Transverse colon (tissue), 4 donors: ENCODE measurements at places on chromosomes 4 and X.

DNA sequence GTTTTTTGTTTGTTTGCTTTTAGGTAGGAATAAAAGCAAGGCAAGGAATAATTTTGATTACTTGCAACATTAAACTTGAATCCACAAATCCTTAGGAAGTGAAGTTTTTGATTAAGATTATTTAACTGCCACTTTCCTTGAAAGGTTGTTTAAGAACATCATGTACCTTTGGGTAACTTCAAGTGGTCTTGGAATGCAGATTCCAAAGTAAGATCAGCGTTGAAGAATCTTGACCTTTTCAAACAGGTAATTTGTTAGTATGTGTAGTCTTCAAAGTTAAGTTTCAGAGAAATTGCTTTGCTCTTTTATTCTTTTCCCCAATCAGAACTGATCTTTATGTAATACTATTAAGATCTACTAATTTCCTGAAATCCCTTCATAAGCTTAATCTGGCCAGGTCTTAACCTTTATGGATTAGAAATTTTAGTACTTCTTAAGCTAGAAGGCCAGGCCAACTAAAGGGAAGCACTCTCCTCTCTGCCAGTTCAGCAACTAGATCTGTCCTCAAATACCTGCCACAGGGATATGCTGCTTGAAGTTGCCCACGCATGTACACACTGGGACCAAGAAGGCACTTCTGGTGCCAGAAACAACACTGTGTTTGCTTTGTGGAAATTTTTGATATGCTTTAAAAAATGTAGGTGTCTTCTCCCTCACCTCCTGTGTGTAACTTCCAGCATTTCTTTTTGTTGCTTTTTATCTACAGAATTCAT lies 7.4 kb downstream of the NPNT start:
- DNase-seq = no peak

- DNase-seq = no peak
Observed at GRCh38 chr4:187258651-187259401, 535.2 kb upstream of the FAT1 start.

DNA sequence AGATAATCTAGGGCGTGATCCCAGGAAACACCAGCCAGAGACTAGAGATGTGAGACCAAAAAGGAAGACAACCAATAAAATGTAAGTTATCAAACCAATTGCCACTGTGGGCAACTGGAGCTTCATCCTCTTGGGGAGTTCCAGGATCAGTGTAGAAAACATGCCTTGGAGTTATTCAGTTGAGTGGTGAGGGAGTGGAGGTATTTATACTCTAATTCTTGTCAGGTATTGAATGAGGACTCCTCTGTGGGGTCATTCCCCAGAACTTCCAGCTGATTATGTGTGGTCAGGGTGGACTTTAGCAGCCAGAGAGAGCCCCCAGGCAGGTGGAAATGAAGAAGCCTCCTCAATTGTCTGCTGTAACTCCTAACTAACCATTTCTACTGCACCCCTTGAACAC lies 144.0 kb upstream of the PRPS2 start:
- DNase-seq = no peak

DNA sequence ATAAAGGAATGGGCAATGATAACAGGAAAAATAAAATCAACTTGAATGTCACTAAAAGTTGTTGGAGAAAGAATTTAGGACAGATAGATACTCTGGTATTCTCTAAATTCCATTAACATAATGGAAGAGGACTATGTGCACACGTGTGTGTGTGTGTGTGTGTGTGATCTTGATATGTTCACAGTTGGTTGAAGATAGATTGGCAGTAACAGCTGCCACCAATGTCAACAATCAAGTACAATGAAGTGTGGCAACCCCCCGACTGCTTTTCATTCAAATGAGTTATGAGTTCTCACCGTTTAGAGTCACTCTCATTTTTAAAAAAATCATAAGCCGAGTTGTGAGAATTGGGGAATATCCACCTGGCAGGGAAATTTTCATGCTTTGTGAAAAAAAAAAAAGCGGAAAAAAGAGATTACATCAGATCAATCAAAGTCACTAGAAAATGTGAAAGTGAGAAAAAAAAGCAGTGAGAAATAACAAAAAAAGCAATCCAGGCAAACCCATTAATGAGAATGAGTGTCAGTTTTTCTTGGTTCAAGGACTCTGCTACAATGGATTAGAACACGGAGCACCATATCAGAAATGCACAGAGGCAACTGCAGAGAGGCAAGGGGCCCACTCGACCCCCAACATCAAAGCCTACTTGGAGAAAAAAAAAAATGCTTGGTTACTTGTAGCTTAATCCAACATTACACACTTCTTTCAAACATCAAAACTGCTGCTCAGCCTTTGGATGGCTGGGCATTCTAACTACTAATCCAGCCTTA lies 414.9 kb upstream of the PITX2 start:
- no peak for DNase-seq

DNA sequence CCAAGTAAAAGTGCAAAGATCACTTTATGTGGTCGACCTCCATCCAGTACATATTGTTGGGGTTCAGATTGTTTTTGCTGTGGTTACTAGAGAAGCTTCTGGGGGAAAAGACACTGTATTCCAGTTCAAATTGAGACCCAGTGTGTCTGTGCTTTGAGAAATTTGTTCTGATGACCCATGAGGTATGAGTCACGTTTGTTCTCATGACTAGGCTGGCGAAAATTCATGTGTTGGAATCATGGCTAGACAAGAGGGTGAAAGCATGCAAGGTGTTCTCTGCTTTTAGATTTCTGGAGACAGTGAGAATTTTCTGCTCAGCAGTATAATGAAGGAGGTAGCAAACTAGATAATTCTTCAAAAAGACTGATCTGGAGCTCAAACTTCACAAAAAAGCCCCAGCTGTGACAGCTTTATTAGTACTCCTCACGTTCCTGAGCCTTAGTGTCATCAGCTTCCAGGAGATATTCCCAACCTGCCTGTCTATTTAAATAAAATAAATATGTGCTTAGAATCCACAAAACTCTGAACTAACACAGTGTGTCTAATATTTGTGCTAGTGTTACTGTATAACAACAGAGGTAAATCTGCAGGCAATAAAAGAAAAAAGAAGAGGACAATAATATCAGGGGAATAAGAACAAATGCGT lies 24.4 kb upstream of the FAM47B start:
- no peak for DNase-seq

DNA sequence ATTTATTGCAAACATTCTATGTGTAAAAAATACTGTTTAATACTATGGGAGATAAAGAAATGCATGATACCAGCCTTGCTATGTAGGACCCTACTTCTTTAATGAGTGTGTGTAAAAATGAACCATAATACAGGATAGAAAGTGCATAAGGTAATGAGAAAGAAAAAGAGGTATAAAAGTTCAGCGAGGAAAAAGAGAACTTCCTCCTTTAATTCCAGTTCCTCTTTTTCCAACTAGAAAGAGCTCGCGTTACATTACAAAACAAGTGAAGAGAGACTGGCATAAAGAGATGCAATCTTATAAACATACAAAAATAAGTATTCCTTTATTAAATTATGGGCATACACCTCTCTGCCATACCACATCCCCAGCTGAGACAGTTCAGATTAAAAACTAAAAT lies 77.4 kb downstream of the ANKRD17 start:
- no peak for DNase-seq

- no peak for DNase-seq
Observed at GRCh38 chr4:75683482-75684155, 10.4 kb upstream of the G3BP2 start.

DNA sequence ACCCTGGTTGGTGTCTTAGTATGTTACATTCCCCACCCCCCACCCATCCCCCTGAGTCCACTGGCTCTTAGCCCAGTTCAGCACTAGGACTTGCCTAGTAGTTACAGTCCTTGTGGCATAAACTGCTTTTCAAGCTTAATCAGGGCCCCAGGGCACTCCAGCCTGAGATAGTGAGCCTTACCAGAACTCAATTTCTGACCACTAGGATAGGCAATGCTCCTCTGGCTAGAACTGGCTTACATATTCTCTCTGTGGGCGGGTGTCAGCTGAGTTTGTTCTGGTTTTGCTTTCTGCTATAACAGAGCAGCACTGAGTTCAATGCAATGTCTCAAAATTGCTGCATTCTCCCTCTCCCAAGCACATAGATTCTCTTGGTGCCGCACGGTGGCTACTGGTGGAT lies 391.4 kb upstream of the DIPK2B start:
- DNase-seq = no peak

- no peak for DNase-seq
Observed at GRCh38 chr4:112128452-112128851, 16.8 kb upstream of the FAM241A start.

DNA sequence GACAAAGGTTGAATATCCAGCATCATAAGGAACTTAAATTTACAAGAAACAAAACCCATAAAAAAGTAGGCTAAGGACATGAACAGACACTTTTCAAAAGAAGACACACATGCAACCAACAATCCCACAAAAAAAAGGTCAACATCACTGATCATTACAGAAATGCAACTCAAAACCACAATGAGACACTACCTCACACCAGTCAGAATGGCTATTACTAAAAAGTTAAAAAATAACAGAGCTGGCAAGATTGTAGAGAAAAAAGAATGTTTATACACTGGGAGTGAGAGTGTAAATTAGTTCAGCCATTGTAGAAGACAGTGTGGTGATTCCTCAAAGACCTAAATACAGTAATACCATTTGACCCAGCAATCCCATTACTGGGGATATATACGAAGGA lies 474.7 kb downstream of the TRIML1 start:
- no peak for DNase-seq
